ENCODE measurements at places on chromosomes 6 and 20. TPM values are rescaled to one million over a fixed set of nuclear protein-coding genes. Genes with fewer than 3 reads are reported as not detected.

Gene RAB22A
- total RNA-seq: 13.0 TPM

Gene TMEM200A
- total RNA-seq: 0.08 TPM

Gene RAET1L
- 0.58 TPM for total RNA-seq

Gene BFSP1
- total RNA-seq: 4.9 TPM

Gene BIRC7
- total RNA-seq: 3.1 TPM

Gene COX4I2
- not detected for total RNA-seq

Gene CLDN20
- not detected for total RNA-seq

Gene SMLR1
- not detected for total RNA-seq

Gene RNF182
- 3.8 TPM for total RNA-seq

Gene XKR7
- total RNA-seq: 0.02 TPM

Gene NCOA6
- 17.0 TPM for total RNA-seq

Gene CRISP3
- not detected for total RNA-seq

Gene ZC2HC1B
- total RNA-seq: not detected

Gene TAGAP
- total RNA-seq: not detected

Gene DUSP15
- 1.0 TPM for total RNA-seq

Gene NR2E1
- not detected for total RNA-seq

Gene SFT2D1
- 42.9 TPM for total RNA-seq

Gene EFHC1
- 14.0 TPM for total RNA-seq

Gene CST2
- total RNA-seq: not detected

Gene HLA-DQA2
- total RNA-seq: not detected

Gene PHACTR3
- total RNA-seq: not detected

Gene ABHD16B
- not detected for total RNA-seq

Gene UBE2C
- 249 TPM for total RNA-seq

Gene CD83
- 1.9 TPM for total RNA-seq

Gene NKX2-4
- total RNA-seq: not detected

Gene SLC22A1
- total RNA-seq: 1.9 TPM

Gene C20orf141
- 0.60 TPM for total RNA-seq

Gene IL17A
- not detected for total RNA-seq

Gene WFDC5
- total RNA-seq: not detected

Gene OLIG3
- not detected for total RNA-seq

Gene BCAS1
- 0.75 TPM for total RNA-seq

Gene ANKRD6
- total RNA-seq: 2.9 TPM
